ENCODE measurements at places on chromosomes 16 and 17. TPM values are rescaled to one million over a fixed set of nuclear protein-coding genes. Genes with fewer than 3 reads are reported as not detected.

NECAB2 gene
- total RNA-seq = not detected

NUDT21 gene
- total RNA-seq = 273 TPM

SOCS1 gene
- total RNA-seq = 23.4 TPM

CD300A gene
- total RNA-seq = 3.5 TPM

ADAP2 gene
- total RNA-seq = 2.6 TPM

EPN3 gene
- total RNA-seq = 0.11 TPM

P2RX1 gene
- 3.3 TPM for total RNA-seq

KLHL10 gene
- not detected for total RNA-seq

PTX4 gene
- total RNA-seq = not detected

KCNH4 gene
- not detected for total RNA-seq

CRYBA1 gene
- not detected for total RNA-seq

CCL15 gene
- not detected for total RNA-seq

DNA sequence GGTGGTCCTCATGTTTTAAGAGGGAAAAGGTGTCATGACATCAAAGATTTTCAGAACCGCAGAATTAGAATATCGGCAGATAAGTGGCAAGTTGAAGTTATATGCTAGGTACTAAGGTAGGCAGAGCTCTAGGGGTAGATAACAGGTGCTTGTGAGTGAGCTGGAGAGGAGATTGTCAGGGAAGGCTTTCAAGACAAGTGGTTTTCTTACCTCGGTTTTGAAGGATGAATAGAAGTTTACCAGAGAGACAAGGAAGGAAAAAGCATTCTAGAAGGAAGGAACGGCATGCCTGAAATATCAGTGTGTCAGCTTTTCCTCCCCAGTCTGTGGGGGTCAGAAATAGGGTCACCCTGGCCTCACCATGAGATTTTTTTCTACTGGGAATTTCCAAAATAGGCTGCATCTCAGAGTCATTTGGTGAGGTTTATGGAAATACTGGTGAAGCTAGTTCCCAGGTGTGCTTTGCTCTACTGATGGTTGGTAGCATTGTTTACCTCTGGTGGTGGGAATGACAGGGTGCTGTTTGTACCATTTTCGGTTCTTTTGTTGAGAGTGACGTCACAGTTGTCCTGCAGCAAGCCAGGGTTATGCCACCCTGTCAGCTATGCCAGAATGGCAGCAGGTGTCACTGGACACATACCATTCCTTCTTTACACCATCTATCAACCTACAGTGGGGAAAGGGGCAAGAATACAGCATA is 112.5 kb downstream of the MSI2 start:
- no peak for DNase-seq

DNA sequence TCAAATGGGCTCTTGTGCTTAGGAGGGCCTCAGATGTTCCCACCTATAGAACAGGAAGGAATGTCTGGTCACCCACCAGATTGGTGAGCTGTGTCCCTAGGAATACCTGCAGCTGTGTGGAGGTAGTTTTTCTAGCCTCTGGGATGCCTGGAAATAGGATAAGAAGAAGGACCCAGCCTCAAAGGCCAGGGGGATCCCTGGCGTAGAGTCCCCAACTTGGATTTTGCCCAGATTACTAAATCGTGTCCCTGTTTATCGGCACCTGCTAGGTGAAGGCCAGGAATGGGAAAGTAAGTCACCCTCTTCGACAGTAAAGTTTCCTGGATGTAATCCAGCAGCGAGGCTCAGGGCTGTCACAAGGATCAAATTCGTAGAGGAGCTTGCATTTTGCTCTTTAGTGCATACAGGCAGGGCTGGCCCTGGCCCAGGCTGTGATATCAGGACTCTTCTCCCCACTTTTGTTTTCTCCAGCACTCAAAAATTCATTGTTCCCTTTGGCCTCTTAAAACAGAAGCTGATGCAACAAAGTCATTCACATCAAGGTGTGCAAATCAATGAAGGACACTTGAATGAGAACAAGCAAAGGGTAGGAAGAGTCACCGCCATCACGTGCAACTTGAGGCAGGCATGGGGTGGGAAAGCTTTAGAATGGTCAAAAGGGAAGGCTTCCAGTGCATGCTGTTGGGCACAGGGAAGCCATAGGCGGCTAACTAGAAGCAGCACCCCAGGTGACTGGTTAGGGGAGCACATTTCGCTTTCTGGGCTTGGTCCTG is 7.5 kb downstream of the SLC13A2 start:
- no peak for DNase-seq

DNA sequence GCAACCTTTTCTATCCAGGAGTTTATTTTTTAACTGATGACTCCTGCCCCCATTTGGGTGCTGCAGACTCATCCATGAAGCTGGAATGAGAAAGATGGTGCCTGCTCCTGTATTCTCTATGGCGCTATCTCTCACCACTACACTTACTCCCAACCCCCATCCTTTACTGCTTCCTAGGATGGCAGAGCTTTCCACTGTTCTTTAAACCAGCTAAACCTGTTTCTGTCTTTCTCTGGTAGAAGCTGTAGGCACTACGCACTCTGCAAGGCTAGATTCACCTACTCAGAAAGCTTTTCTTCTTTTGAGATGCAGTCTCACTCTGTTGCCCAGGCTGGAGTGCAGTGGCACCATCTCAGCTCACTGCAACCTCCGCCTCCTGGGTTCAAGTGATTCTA is 47.0 kb downstream of the ADAMTS18 start:
- DNase-seq = no peak

DNA sequence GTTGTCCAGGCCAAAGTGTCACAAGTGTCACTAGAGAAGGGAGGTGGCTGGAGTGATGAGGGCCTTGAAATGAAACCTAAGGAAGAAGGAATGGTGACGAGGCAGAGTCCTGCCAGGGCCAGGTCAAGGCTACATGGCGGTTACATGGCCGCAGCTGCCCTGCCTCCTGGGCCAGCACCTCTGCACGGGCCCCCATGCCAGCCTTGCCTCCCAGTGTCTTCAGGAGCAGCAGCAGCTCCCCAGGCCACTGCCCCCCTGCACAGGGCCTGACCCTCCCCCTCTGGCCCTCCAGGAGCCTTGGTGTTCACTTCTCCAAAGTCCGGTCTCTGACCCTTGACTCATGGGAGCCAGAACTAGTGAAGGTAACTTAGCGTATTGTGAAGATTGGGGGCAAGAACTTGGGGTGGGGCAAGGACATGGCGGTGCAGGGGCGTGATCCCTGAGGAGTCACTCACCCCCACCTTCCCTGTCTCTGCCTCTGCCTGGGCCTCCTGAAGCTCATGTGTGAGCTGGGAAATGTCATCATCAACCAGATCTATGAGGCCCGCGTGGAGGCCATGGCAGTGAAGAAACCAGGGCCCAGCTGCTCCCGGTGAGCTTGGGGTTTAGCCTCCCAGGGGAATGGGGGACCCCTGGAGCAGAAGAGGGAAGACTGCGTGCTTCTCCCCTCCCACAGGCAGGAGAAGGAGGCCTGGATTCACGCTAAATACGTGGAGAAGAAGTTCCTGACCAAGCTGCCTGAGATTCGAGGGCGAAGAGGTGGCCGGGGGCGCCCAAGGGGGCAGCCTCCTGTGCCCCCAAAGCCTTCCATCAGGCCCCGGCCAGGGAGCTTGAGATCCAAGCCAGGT is 4.1 kb upstream of the KCTD11 start:
- DNase-seq = no peak

DNA sequence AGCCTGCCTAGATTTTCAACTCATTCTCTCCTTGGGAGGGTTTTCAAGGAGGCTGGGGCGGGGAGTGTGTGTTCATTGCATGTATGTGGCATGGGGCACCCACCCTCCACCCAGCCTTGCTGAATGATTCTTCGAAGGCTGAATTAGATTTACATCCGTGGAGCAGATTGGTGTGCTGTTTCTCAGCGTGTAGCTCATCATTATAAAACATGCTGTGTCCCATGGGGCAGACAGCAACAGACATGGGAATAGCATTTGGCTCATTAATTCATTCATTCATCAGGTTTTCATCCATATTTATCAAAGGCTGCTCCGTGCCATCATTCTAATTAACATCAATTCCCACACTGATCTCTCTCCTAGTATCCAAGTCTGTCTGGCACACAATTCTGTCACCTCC is 10.6 kb upstream of the CD300A start:
- no peak for DNase-seq

GRCh38 chr17:49699966-49700575 is 7.7 kb downstream of the SLC35B1 start:
- no peak for DNase-seq

DNA sequence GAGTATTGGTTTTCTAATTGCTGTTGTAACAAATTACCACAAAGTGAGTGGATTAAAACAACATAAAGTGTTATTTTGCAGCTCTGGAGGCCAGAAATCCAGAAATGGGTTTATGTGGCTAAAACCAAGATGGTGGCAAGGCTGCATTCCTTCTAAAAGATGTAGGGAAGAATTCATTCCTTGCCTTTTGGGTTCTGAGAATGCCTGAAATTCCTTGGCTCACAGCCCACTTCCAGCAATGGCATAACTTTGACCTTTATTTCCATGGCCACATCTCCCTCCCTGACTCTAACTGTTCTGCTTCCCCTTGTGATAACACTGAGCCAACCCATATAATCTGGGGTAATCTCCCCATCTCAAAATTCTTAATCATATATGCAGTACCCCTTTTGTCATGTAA is 269.6 kb upstream of the RPL38 start:
- no peak for DNase-seq

DNA sequence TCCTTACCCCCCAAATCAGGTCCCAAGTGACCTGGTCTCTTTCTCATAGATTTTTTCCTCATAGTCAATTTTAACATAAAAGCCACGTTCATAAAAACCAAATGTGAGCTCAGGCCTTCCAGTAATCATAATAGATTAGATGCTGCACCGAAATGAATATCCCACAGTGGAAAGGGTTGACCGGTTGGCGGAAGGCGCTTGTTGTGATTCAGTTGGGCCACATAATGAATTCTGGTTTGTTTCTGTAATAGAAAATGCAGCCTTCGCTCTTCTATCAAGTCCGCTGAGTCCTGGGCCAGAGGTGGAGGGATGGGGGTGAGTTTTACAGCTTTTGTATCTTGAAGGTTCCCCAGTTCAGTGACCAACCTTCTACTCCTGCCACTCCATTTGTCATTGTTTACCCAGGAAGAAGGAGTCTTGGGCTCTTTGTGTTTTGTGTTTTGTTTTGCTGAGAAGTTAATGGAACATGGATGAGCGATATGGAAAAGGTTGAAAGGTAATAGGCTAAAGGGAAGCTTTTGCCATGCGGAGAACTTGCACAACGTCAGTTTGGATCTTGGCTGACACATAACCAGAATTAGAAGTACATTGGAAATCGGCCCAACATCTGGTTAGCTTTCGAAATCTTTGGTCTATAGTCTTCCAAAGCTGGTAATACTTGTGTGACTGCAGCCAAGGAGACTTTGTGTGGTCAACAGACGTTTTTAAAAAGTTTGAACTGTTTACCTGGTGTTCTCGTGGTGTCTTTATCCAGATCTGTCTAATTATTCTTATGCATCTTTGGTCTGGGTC is 89.5 kb downstream of the CLEC16A start:
- DNase-seq = no peak

DNA sequence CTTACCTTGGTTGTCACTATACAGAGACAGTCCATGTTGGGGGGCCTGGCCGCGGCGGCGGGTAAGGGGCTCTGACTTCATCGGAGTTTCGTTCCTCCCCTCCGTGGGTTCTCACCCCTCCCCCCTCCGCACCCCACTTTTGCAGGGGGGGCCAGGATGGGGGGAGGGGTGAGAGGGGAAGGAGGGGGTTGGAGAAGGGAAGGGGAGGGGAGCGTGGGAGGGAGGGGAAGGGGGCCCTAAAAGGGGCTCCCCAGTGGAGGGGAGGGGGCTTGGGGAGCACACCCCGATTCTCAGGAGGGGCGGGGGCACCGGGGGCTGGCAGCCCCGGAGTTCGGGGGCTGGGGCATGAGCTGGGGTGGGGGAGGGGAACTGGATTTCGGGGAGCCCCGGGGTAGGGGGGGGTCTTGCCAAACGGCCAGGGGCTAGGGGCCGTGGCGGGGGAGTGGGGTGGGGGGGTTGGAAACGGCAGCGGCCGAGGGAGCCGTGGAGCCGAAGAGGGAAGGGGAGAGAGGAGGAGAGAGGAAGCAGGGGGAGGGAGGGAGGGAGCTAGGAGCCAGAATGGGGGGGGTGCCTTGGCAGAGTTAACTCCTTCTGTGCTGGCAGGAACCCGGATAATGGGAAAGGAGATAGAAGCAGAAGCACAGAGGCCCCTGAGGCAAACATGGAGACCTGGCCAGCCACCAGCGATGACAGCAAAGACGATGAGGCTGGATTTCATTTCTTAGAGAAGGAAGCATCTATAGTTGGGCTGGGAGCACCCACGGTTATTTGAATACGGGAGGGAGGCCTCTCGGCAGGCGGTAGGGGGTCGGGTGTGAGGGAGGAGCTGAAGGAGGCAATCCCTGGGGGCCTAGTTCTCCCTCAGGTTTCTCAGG is 2.3 kb downstream of the DLG4 start:
- DNase-seq = peak; percentile 68

DNA sequence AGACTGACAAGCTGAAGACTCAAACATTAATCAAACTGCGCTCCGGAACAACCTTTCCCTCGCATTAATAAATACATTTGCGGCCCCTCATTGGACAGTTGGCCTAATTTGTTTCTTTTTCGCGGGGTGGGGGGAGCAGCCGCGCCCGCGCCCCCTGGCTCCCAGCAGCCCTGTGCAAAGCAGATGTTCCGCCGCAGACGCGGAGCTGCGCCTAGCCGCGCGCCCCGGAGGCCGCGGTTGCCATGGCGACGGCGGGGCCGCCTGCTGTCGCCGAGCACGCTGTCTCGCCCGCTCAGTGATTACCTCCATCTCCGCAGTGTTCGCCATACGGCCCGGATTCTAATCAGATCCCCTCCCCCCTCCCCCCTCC is 25.5 kb downstream of the COPZ2 start:
- peak; percentile 89 for DNase-seq

DNA sequence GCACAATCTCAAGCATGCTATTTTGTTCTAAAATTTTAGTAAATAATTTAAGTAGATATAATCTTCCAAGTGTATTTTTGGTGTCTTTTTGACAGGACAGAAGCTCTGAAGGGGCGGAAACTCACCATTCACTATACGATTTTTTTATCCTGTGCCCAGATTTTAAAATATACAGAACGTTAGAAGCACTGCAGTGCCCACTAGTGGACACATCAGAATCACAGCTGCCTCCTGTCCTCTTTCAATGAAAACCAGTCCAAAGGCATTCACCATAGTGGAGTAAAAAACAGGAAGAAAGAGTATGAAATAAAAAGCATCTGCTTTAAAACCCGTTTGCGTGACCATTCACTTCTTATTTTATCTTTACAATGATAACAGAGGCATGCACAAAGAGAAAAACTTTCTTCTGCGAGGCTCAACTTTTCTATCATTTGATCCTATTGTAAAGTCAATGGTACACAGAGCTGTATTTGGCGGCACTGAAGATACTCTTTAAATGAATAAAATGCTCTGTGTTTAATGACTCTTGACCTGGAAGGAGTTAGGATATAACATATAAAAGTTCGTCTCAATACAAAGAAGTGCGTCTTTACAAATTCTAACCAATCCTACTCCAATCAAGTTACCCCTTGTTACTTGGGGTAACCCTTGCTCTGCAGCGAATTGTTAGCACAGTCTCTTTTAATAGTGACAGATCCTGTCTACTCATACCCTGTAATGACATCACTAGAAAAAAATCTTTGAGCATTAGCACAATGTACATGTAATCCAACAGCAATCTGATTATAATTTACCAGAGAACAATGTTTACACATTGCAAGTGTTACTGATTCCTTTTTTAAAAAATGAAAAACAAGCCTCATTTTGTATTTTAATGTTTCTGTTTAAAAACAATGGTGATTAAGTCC is 339.8 kb upstream of the PSMD7 start:
- DNase-seq = peak; percentile 58

- DNase-seq = peak; percentile 83
Measured at GRCh38 chr17:77542551-77543490, 402.1 kb downstream of the SEC14L1 start.

- DNase-seq = no peak
Measured at GRCh38 chr16:85454171-85454872, 158.8 kb upstream of the GSE1 start.
